Activated CD4-positive, alpha-beta T cell treated with anti-CD3 and anti-CD28 coated beads, Interleukin-2, amount 10 ng/mL, durations not matched to agents 7 days and 5 days (primary cell): ENCODE measurements at places on chromosomes 5 and 9. TPM values are rescaled to one million over a fixed set of nuclear protein-coding genes. Genes with fewer than 3 reads are reported as not detected.
A peak's percentile ranks its signal among the peaks of the same experiment; 100 is the strongest.

DNA sequence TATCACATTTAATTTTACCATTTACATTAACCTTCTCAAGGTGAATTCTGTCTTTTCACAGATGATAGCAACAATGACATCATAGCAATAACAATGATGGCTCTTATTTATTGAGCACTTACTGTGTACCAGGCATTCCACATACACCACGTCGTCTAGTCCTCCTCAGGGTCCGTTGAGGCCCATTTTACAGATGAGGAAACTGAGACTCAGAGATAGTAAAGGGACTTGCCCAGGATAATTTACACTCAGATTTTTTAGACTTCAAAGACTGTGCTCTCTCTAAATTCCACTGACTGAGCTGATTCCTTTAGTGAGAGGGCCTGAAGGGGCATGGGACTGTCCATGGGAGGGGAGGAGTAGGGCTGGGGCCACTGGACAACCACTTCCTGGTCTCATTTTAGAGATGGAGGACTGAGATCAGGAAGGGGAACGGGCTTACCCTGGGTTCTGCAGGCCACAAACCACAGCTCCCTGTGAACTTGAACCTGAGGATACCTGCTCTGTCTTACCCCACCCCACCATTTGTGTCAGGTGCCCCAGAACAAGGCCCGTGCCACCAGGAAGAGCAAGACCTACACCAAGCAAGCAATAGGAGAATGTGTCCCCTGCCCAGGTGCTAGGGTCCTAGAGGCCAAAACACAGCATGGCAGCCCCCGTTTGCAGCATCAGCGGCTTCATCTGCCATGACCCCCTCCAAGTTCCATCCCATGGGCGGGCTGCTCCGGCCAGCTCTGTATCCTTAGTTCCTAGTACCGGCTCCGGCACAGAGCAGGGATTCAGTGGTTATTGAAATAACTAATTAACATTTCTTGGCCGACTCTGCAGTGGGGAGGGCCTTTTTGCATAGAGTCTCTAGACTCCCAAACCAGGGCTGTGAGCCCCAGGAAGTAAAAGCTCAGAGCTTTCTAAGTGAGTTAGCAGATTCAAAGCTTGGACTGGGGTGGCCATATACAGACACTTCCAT lies 96.6 kb downstream of the RGS3 start:
- DNase-seq: no peak
- no peaks in the 10 kb centered on the region for H3K27me3 ChIP-seq
- peaks cover 19% of the 10 kb centered on the region for H3K4me1 ChIP-seq
- no peaks in the 10 kb centered on the region for H3K36me3 ChIP-seq

GRCh38 chr9:81599837-81600236 lies 89.5 kb downstream of the TLE1 start:
- no peak overlapping the region for H3K4me3 ChIP-seq
- no peak overlapping the region for H3K27ac ChIP-seq
- H3K36me3 ChIP-seq: no peaks in the 10 kb centered on the region
- DNase-seq: no peak
- H3K4me1 ChIP-seq: peaks cover 2% of the 10 kb centered on the region

DNA sequence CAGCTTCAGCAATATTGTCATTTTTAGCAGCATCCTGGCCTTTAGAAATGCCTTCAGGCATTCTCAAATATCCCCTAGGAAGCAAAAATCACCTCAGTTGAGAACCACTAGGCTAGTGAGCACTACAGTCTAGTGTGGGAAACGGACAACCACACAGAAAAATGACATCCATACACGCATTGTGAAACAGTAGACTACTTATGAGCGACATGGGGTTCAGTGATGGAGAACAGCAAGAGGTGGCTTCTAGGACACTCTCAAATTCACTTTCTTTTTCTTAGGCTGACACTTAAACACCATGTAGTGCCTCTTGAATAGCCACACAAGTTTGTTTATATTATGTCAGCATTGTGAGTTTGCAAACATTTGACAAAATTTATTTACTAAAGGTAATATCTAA lies 203.0 kb downstream of the KDM4C start:
- no peaks in the 10 kb centered on the region for H3K27me3 ChIP-seq
- no peak overlapping the region for H3K4me3 ChIP-seq
- H3K27ac ChIP-seq: no peak overlapping the region
- DNase-seq: no peak
- H3K36me3 ChIP-seq: peaks cover 13% of the 10 kb centered on the region

GRCh38 chr5:180297587-180298282 lies 5.9 kb upstream of the MAPK9 start:
- H3K36me3 ChIP-seq: no peaks in the 10 kb centered on the region
- DNase-seq: no peak
- H3K27ac ChIP-seq: no peak overlapping the region

DNA sequence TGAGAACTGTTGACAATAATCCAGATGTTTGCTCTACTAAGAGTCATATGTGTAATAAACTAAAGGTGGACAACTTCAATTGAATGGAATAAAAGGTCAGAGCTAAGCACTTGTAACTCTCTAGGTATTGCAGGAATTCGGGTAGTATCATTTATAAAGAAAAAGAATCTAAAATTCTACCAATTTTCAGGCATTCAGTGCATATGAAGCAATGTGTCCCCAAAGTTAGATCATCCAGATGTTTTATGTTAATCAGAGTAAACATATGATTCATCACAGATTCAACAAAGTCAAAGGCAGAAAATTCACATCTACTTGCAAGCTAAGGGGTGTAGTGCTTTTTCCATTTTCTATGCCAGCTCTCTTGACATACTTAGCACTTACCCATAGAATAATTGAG lies 477.1 kb downstream of the PDE4D start:
- H3K27ac ChIP-seq: no peak overlapping the region
- DNase-seq: no peak
- H3K36me3 ChIP-seq: no peaks in the 10 kb centered on the region
- H3K4me1 ChIP-seq: no peaks in the 10 kb centered on the region
- H3K4me3 ChIP-seq: no peak overlapping the region
- H3K27me3 ChIP-seq: peaks cover 2% of the 10 kb centered on the region

MEIKIN gene
- not detected for total RNA-seq

DNA sequence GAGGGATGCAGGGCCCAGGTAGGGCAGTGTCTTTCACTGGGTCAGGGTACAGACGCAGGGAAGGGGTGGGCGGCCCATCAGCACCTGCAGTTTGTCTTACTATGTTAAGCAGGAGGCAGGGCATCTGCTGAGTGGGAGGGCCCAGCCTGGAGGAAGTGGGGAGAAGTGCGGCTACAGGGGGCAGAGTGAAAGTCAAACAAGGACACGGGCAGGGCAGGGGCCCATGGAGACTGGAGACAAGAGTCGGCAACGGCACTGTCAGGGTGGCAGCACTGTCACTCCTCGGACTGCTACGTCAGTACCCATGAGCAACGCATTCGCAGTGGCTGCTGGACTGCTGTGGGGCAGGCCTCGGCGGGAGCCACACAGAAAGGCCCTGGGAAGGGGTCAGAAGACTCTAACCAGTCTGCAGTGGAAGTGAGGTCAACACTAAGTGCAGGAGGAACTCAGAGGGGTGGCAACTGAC lies 19.7 kb downstream of the CAMSAP1 start:
- H3K4me3 ChIP-seq: peak overlapping the region; percentile 60
- peak overlapping the region; percentile 87 for H3K27ac ChIP-seq
- H3K4me1 ChIP-seq: peaks cover 50% of the 10 kb centered on the region
- peak; percentile 75 for DNase-seq
- no peaks in the 10 kb centered on the region for H3K27me3 ChIP-seq

- no peak overlapping the region for H3K27ac ChIP-seq
- no peak overlapping the region for H3K4me3 ChIP-seq
- H3K4me1 ChIP-seq: no peaks in the 10 kb centered on the region
- DNase-seq: no peak
- H3K27me3 ChIP-seq: peaks cover 20% of the 10 kb centered on the region
Observed at GRCh38 chr5:133408322-133408721, 204.0 kb downstream of the FSTL4 start.

PCDHB12 gene
- total RNA-seq: not detected

HAND1 gene
- total RNA-seq: not detected

DNA sequence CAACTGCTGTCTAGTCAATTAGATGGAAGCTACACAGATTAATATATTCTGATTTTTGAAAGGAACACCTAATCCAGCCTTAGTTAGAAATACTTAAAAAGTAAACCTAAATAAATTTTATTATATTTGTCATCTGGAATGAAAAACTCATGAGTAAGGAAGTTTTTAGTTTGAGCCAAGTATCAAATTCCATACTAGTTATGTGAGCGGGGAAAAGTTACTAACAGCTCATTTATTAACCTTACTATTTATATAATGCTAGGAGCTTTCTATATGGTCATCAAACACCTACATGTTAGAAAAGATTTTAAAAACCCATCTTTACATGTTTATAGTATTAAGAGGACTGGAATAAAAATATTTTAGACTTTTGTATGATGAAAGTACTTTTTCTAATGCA lies 41.6 kb upstream of the POU5F2 start:
- no peaks in the 10 kb centered on the region for H3K27me3 ChIP-seq
- H3K4me1 ChIP-seq: no peaks in the 10 kb centered on the region
- H3K36me3 ChIP-seq: peaks cover 5% of the 10 kb centered on the region
- no peak overlapping the region for H3K27ac ChIP-seq
- no peak overlapping the region for H3K4me3 ChIP-seq

GRCh38 chr9:87149799-87150198 lies 202.5 kb upstream of the GAS1 start:
- H3K4me3 ChIP-seq: no peak overlapping the region
- H3K27ac ChIP-seq: no peak overlapping the region
- no peak for DNase-seq
- peaks cover 46% of the 10 kb centered on the region for H3K27me3 ChIP-seq
- no peaks in the 10 kb centered on the region for H3K36me3 ChIP-seq

ELOVL7 gene
- total RNA-seq: 0.99 TPM

DNA sequence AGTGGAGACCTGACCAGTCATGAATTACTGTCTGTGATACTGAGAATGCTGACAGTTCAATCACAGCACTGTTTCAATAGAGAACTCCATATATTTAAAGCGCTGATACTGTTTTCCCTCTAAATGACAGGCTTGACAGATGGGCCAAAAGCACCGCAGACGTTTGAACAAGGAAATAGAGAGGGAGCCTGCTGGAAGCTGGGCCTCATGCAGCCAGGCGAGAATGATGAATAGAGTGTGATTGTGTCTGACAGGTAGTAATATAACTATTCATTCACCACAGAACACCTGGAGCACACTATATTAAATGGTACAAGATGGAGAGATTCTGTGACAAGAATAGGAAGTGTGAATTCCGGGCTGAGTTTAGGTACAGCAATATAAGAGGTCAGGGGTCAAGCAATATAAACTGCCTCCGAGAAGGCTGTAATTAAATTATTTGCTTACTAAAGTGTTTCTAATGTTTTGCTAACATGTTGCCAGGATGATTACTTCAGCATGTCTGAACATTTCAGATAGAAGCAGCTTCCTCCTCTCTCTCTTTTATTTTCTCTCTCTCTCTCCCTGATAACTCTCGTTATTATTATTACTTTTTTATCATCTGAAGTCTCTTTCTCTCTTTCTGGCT lies 297.7 kb downstream of the CSNK1G3 start:
- no peak for DNase-seq
- no peaks in the 10 kb centered on the region for H3K36me3 ChIP-seq
- no peak overlapping the region for H3K4me3 ChIP-seq
- H3K4me1 ChIP-seq: no peaks in the 10 kb centered on the region
- no peak overlapping the region for H3K27ac ChIP-seq
